ENCODE measurements at places on chromosomes 7 and 10.

GRCh38 chr10:112338957-112339356 is 35.0 kb upstream of the ACSL5 start:
- no peak for DNase-seq

GRCh38 chr7:69837387-69838068 is 239.3 kb downstream of the AUTS2 start:
- DNase-seq = peak; percentile 94

DNA sequence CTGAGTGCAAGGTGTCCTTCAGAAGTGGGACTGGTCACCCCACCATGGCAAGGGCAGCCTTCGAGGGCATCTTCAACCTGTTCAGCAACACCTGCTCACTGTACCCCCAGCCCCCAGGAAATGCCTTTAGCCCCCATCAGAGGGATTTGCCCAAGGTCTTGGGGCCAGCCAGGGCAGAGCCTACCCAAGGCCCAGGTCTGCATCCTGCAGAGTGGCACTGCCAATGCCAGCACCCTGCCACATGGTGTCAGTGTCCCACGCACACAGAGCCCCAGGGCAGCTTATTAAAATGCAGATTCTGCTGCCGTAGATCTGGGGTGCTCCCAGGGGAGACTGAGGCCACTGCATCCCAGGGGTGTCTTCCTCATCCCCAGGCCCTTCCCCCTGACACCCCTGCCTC is 106.2 kb upstream of the KCTD7 start:
- DNase-seq = no peak

DNA sequence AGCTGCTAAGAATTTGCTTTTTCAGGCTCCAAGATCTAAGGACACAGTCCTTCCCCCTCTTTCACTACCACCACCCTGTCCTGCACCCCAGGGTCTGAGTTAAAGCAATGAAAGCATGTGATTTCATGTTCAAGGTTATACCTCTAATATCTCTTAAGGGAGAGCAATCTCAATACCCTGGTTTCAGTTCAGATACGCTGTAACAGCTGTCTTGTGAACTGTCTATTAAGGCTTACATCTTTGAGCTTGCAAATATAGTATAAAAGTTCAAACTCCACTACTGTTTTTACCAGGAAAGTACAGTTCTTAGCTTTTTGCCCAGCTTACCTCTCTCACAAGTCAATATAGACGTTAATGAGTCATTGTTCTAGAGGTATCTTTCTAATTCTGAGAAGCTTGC is 2.6 kb downstream of the CPVL start:
- DNase-seq = no peak

- DNase-seq = no peak
Measured at GRCh38 chr7:78333530-78334425, 535.2 kb downstream of the PHTF2 start.

- DNase-seq = peak; percentile 20
Measured at GRCh38 chr7:26857506-26858240, 6.7 kb downstream of the SKAP2 start.

- no peak for DNase-seq
Measured at GRCh38 chr10:130493021-130493420, 356.8 kb downstream of the GLRX3 start.

GRCh38 chr10:91077549-91078071 is 142.9 kb upstream of the PCGF5 start:
- peak; percentile 13 for DNase-seq

DNA sequence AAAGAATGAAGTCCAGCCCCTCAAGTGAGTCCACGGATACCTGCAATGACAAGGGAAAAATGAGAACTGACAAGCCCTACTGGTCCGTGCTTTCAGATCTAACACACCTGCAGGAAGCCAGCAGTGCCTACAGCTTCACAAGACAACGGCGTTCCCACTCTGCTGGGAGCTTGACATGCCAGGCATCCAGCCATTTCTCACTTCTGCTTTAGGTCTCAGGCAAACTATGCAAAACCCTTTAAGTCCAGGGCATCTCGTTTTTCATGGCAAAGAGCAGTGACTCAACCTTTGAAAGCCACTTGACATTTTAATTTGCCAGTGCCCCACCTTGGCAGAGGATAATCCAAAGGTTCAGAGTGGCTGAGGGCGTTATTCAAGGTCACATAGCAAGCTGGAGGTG is 49.1 kb upstream of the GPAM start:
- peak; percentile 51 for DNase-seq

- DNase-seq = no peak
Measured at GRCh38 chr7:41313171-41313570, 389.7 kb downstream of the INHBA start.

- DNase-seq = peak; percentile 99
Measured at GRCh38 chr7:36303202-36304098, 86.2 kb upstream of the ANLN start.

DNA sequence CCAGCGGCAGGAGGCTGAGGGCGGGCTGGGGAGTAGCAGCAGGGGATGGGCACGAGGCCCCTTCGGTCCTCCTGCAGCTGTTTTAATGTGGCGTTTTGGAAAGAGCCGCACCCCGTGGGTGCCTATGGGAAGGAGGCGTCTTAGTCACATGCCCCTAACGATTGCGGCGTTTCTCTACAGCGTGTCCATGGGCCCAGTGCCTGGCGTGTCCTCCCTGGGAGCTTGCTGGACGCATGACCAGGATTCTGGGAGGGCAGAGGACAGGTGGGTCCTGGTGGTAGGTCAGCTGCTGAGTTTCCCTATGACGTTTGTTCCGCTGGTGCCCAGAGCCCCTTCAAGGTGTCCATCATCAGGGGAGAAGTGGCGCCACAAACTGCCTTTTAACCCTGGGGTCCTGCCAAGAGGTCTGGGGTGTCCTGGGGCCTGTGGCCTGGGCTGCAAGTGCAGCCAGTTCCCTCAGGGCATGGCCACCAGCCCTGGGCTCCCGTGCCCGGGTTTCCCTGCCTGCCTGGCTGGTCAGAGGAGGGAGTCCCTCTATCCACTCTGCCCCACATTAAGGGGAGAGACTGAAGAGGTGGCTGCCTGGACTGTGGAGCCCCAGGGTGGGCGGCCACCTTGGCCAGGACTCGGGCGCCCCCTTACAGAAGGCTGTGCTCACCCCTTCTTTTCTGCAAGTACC is 48.7 kb downstream of the PWWP2B start:
- no peak for DNase-seq

GRCh38 chr7:15407910-15408309 is 153.9 kb downstream of the AGMO start:
- no peak for DNase-seq

Data from DMS79 (cell line).